Type B pancreatic cell (in vitro differentiated cells): ENCODE measurements at places on chromosomes 12 and 14. TPM values are rescaled to one million over a fixed set of nuclear protein-coding genes. Genes with fewer than 3 reads are reported as not detected.

Gene OR10P1
- total RNA-seq = not detected in 2 replicates

Gene SLC38A4
- 11.8 and 14.4 TPM in 2 replicates for total RNA-seq

Gene NXPH4
- total RNA-seq = 15.1 and 45.5 TPM in 2 replicates

Gene ZBTB42
- total RNA-seq = 6.6 and 11.5 TPM in 2 replicates

Gene EMP1
- total RNA-seq = 340 and 2,561 TPM in 2 replicates

Gene DACT1
- total RNA-seq = 5.2 and 29.7 TPM in 2 replicates

Gene NAV3
- total RNA-seq = 5.6 and 24.9 TPM in 2 replicates

Gene KLRF1
- not detected in 2 replicates for total RNA-seq

Gene BRMS1L
- total RNA-seq = 8.7 and 14.6 TPM in 2 replicates

Gene TMTC1
- total RNA-seq = 24.0 and 48.7 TPM in 2 replicates

Gene CLEC12A
- total RNA-seq = 0.50 and 0.65 TPM in 2 replicates

Gene DCN
- total RNA-seq = 75.1 and 167 TPM in 2 replicates

Gene RERGL
- total RNA-seq = 1.1 and 1.5 TPM in 2 replicates

Gene MYL2
- not detected in 2 replicates for total RNA-seq

Gene TNFAIP2
- total RNA-seq = 21.5 and 28.5 TPM in 2 replicates

Gene FGD4
- 26.7 and 47.6 TPM in 2 replicates for total RNA-seq

Gene FAM90A1
- 0.36 TPM in 1 of 2 replicates, not detected in the other for total RNA-seq

Gene TAS2R42
- not detected in 2 replicates for total RNA-seq

Gene SLC22A17
- total RNA-seq = 16.8 and 52.5 TPM in 2 replicates

Gene CCDC175
- total RNA-seq = 0.39 TPM in 1 of 2 replicates, not detected in the other

Gene SLC39A2
- 4.5 and 14.2 TPM in 2 replicates for total RNA-seq

Gene AQP6
- total RNA-seq = 0.22 TPM in 1 of 2 replicates, not detected in the other

Gene HHIPL1
- total RNA-seq = 0.19 and 1.4 TPM in 2 replicates

Gene DCP1B
- total RNA-seq = 22.3 and 29.8 TPM in 2 replicates

Gene SIRT4
- 2.0 and 2.7 TPM in 2 replicates for total RNA-seq

Gene SYNE3
- total RNA-seq = 0.65 and 2.9 TPM in 2 replicates

Gene SMIM41
- total RNA-seq = not detected in 2 replicates

Gene BATF
- total RNA-seq = 2.2 and 2.6 TPM in 2 replicates

Gene ADAM20
- total RNA-seq = 0.29 and 0.85 TPM in 2 replicates

Gene ZDHHC22
- 0.24 TPM in 1 of 2 replicates, not detected in the other for total RNA-seq

Gene MFAP5
- 1.4 and 11.5 TPM in 2 replicates for total RNA-seq

Gene GLT8D2
- total RNA-seq = 0.59 and 19.8 TPM in 2 replicates

Gene PPP1R1A
- total RNA-seq = 24.9 and 43.3 TPM in 2 replicates

Gene MYF6
- total RNA-seq = 1.4 TPM in 1 of 2 replicates, not detected in the other

Gene RASSF9
- 2.0 and 5.3 TPM in 2 replicates for total RNA-seq

Gene TIGAR
- total RNA-seq = 17.2 and 51.5 TPM in 2 replicates

Gene LTB4R
- 5.1 and 8.8 TPM in 2 replicates for total RNA-seq
